ENCODE measurements at places on chromosomes 1 and 21.

GRCh38 chr21:14538483-14538882 is 7.6 kb downstream of the SAMSN1 start:
- no peak for DNase-seq

GRCh38 chr1:19678493-19678892 is 13.8 kb downstream of the HTR6 start:
- DNase-seq: no peak

DNA sequence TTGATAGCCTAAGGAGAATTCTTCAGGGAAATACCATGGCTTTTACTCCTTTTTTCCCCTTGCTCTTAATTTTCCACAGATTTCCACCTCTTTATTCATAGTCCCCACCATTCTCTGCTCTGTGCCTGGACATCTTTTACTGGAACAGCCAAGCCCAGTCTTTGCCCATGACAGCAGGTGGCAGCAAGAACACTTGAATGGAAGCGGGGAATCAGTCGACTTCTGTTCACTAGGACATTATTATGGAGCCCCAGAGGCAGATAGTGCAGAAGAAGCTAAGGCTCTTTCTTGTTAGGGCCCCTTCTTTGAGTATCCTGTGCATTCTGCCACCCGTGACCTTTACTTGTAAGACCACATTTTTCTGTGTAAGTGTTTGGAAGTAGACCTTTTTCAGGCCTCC is 6.3 kb downstream of the OR14I1 start:
- DNase-seq: no peak

DNA sequence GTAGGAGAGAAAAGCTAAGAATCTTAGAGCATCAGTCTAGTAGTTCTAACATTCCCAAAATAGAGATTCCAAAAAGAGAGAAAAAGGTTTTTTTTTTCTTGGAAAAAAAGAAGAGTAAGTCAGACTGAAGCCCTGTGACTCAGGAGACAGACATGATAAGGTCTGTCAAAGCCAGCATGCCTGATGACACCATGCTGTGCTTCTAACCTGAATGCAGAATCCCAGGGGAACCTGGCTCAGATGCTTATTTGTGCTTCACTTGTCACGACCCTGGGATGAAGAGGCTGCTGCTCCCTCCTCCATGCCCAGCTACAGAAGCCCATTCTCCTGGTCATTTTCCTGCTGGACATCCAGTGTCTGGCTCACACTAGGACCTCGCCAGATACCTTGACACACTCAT is 44.3 kb downstream of the ERICH3 start:
- DNase-seq: no peak

- peak; percentile 67 for DNase-seq
Observed at GRCh38 chr1:111769517-111770146, 13.9 kb downstream of the DDX20 start.

- no peak for DNase-seq
Observed at GRCh38 chr1:66395202-66396061, 138.5 kb upstream of the SGIP1 start.

DNA sequence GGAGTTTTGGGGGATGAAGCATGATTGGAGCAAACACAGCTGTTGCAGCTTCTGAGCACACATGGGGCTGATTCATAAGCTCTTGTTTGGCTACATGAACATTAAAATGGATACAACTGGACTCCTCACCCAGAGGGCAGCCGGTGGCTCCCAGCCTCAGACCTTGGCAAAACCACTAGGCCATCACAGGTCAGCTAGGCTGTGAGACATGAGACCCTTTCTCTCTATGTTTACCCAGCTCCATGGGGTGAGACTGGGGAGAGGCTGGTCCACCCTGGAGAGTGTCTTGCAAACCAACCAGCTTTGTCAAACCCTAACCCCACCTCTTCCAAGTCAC is 388.7 kb downstream of the PTPRU start:
- DNase-seq: no peak

- DNase-seq: no peak
Observed at GRCh38 chr1:197066719-197067456, at the start of gene F13B. F13B (minus strand) TSS chr1:197067260; CDS start chr1:197067223, 37 bp downstream.

GRCh38 chr21:40947713-40948112 is 100.8 kb upstream of the DSCAM start:
- no peak for DNase-seq

- no peak for DNase-seq
Observed at GRCh38 chr1:28118640-28119307, 30.4 kb upstream of the EYA3 start.

DNA sequence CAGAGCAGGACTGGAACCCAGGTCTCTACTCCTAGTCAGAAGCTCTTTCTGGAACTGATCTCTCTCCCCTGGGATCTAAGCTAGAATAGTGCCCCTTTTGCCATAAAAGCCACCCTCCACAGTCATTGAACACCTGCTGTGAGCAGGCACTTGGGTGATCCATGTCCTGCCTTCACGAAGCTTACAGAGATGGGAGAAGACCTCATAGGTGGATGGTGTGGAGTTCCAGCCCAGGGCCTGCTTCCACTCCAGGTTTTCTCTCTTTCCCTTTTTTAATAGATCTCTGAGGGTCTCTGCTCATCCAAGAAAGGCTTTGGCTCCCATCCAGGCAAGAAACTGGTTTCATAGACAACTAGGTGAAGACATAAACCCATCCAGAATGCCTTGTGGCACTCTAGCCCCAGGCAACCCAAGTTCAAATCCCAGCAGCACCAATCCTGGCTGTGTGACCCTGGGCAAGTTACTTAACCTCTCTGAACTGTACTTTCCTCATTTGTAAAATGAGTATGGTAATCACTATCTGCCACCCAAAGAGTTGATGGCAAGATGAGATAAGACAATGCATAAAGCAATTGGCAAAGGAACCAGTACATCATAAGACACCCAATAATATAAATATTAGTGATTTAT is 46.4 kb upstream of the TMEM51 start:
- DNase-seq: peak; percentile 24

DNA sequence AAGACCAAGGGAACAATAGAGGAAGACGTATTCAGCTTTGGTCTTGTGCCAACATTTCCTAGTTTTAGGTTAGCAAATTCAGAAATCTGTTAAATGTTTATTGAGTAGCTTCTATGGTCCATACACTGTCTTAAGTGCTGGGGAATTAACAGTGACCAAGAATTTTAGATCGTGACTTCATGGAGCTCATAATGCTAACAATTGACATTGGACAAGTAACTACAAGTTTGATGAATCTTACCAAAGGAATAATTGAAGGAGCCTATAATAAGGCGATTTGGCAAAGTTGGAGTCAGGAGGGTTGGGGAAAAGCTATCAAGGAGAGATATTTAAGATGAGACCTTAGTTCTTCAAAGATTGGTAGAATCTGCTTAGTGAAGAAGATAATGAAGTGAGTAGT is 1.4 kb upstream of the SLAMF9 start:
- DNase-seq: no peak

DNA sequence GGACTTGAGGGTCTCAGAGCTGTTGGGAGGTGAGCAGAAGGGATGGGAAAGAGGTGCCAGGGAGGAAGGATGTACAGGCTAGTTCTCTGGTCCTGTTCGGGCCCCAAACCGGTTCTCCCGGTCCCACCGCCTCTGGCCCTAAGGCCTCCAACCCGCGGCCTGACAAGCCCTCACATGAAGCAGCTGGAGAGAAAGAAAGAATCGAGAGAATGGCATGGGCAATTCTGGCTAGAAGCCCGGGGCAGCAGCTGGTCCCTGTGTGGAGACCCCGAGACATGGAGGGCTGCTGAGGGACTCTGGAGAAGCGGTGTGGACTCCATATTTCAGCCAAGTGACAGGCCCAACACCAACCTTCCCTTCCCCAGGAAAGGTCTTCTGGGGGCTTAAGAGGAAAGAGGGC is 730 bp downstream of the CDC42SE1 start:
- DNase-seq: peak; percentile 70

GRCh38 chr1:154326546-154327465 is 1.5 kb downstream of the ATP8B2 start:
- peak; percentile 69 for DNase-seq

DNA sequence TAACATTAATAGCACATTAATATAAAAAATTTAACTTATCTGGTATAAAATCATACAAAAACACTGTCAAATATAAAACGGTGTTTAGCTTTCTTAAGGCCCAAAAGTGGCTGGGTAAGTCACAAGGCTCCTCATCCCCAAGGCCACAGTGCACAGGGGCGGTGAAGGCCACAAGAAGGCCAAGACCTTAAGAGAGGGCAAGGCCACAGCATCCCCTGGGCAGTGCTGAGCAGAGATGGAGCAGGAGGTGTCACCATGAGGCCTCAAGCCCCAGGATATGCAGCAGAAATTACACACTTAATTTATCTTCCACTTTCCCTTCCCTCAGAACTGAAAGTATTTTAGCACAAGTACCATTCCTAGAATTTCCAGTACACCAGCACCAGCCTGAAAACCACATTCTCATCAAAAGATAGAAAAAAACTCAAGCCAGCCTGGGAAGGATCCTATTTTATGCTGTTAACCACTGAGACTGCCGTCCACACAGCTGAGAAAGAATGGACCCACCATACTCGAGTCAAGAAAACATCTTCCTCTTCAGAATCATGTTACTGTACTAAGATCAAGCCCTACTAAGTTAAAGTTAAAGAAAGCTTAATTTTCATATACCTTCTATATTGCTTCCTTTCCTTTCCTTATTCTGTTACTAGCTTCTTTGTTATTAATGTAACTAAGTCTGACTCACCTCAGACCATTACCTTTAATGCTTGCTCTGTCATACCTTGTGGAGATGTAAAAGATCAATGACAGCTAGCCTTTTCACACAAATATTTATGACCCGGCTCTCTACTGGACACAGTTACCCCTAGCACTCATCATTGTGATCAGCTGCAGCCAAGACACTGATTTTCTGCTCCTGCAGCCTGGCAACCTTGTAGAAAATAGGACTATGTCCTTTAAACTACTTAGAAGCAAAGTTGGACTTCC is 26.4 kb upstream of the FMO1 start:
- DNase-seq: no peak
